Ovary (tissue), 10 donors: ENCODE measurements at places on chromosomes 6 and 20.

GRCh38 chr6:109182578-109182977 is 87.3 kb downstream of the CEP57L1 start:
- DNase-seq: no peak

DNA sequence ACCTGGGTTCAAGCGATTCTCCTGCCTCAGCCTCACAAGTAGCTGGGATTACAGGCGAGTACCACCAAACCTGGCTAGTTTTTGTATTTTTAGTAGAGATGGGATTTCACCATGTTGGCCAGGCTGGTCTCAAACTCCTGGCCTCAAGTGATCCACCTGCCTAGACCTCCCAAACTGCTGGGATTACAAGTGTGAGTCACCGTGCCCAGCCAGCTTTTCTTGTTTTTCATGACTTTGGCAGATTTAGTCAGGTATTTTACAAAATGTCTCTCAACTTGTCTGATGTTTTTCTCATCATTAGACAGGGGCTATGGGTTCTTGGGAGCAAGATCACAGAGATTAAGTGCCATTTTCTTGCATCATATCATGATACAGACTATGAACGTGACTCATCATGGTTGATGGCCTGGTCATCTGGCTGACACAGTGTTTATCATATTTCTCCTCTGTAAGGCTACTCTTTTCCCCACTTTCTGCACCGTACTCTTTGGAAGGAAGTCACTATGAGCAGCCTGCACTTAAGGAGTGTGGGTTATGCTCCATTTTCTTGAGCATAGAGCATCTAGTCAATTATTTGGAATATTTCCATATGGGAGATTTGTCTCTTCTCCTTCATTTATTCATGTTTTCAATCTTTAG is 67.8 kb downstream of the RNF182 start:
- DNase-seq: no peak

DNA sequence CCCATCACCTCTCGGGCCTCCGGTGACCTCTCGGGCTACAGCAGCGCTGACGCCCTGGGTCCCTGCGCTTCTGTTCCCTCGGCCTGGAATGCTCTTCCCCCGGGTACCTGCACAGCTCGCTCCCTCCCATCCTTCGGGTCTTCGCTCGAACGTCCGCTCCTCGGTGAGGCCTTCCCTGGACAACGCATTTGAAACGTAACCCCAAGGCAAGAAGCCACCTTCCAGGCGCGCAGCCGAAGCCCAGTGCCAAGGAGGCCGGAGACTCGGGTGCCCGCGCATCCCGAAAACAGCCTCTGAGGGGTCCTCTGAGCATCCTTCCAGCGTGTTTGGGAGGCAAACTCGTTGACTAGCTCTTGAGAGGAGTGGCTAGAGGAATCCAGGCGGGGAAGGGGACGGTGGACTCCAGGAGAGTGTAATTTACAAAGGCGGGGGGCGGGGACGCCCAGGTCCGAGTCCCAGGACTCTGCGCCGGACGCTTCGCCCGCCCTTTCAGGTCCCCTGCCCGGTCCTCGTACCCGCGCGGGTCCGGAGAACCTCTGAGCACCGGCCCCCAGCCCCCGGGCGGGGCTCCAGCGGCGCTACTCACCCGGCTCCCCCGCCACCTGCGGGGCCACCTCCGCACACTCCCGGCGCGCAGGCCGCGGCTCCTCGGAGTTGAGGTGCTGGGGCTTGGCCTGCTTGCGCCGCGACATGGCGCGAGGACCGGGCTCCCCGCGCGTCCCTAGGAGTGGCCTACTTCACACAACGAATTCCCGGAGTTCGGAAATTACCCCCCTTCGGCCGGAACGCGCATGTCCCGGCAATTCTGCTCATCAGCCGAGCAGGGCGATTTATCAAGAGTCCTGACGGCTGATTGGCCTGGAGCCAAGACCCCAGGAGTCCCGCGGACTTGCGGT is 86.8 kb downstream of the ZFP64 start:
- peak; percentile 33 for DNase-seq

DNA sequence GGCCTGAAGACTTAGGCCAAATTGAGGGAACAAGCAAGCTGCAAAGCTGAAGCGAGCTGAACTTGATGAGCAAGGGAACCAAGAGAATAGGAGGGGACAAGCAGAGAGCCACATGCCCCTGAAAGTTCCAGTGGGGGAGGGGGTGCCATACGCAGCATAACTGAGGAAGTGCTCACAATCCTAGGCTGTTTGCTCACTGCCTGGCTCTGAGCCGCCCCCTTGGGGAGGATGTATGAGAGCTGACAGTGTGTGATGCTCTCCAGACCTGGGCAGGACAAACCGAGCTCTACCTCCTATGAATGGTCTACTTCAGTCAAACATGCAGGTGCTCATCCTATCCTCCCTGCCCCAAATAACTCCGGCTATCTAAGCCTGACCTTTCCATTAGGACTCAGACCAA is 52.1 kb downstream of the FAXC start:
- no peak for DNase-seq

DNA sequence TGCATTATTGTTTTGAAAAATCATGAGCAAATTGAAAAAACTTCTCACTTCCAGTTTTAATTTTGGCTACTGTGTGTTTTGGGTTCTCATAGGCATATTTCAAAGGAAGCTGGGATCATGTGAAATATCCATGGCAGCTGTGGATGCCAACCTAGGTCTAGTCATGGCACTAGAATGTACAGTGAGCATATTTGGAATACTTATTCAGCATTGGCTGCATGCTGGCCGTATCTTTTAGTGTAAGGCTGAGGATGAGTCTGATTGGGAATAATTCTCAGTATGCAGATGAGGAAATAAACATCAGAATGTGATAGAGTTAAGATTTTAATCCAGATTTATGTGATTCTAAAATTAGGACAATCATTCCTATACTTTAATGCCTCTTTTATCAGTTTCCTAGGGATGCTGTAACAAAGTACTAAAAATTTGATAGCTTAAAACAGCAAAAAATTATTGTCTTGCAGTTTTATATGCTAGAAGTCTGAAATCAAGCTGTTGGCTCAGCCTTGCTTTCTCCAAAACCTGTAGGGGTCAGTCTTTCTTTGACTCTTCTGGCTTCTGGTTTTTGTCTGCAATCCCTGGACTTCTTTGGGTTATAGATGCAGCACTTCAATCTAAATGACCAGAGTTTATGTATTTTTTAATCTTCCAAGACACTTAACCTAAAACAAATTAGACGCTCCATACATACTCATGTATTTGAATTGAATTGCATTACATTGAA is 37.7 kb upstream of the DEFB112 start:
- DNase-seq: no peak

GRCh38 chr6:10230531-10230930 is 184.3 kb downstream of the TFAP2A start:
- no peak for DNase-seq

DNA sequence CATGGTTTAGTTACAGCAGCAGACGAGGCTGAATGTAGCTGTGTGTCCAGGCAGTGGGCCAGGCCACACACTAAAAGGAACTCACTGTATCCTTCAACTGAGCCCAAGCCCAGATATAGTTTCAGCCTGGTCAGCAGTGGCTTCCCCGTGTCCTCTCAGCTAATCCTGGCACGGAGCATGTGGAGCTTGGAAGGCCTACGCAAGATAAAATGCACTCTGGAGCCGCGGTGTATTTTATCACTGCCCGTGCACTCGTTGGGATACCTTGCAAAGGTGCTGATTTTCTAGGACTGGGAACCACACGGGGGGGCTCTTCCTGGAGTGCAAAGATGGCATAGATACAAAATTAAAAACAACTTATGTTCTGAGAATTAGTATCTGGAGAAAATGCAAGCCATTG is 48.4 kb upstream of the IYD start:
- peak; percentile 38 for DNase-seq

DNA sequence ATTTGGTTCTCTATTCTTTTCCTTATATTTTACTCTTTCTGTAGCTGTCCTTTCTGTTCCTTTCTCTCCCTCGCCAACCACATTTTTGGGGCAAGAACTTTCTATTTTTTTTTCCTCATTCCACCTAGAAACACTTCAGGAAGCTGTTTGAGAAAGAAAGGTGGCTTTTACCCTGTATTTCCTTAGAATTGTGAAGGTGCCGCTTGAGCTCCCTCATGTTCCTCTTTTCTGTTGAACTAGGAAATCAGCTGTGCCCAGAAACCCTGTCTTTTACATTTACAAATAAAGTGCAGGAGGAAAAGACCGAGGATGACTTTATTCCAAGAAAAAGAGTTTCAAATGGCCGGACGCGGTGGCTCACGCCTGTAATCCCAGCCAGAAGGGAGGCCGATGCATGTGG is 38.2 kb downstream of the OR2B2 start:
- no peak for DNase-seq

- no peak for DNase-seq
These were observed 327.9 kb upstream of the SOX4 start for GRCh38 chr6:21265730-21266044.

- DNase-seq: no peak
These were observed 101.1 kb downstream of the MAP3K7 start for GRCh38 chr6:90485635-90486277.

- DNase-seq: no peak
These were observed 39.6 kb upstream of the TNFAIP3 start for GRCh38 chr6:137827411-137827940.
